Stimulated activated CD4-positive, alpha-beta T cell treated with anti-CD3 and anti-CD28 coated beads, Interleukin-15, amount 100 ng/mL, for 48 hours (primary cell): ENCODE measurements at places on chromosomes 13 and 19.

- no peak for DNase-seq
Measured at GRCh38 chr19:3668331-3669081, 31.8 kb downstream of the PIP5K1C start.

- DNase-seq: peak; percentile 33
Measured at GRCh38 chr19:5974721-5975387, 3.1 kb downstream of the RANBP3 start.

GRCh38 chr13:105247830-105248229 lies 1287.6 kb downstream of the EFNB2 start:
- no peak for DNase-seq

GRCh38 chr13:74479124-74479523 lies 344.9 kb upstream of the KLF12 start:
- no peak for DNase-seq

DNA sequence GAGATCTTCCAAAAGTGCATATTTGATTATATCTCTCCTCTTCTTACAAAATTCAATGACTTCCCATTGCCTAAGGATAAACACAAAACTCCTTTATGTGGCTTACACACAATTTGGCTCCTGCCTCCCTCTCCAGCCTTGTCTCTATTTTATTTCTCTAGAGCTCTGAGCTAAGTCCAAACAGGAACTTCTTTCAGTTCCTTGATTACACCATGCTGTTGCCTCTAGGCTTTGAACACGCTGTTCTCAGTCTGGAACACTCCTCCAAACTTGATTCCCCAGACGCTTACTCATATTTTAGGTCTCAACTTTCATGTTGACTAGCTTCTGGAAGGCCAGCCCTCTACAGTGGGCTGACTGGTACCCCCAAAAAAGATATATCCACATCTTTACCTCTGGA lies 258.5 kb downstream of the COG6 start:
- no peak for DNase-seq

DNA sequence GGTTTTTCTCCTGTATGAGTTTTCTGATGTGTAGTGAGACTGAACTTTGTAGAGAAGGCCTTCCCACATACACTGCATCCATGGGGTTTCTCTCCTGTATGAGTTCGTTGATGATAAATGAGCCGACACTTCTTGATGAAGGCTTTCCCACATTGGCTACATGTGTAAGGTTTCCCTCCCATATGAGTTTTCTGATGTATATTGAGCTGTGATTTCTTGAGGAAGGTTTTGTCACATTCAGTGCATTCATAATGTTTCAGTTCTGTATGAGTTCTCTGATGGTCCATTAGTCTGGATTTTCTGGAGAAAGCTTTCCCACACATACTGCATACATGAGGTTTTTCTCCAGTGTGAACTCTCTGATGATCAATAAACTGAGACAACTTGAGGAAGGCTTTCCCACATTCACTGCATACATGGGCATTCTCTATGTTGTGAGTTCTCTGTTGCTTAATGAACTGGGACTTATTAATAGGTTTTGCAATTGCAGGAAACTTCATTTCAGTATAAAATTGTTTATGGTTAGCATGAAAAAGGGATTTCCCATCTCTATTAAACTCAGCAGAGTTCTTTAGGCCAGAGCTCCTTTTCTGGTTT lies 7.5 kb upstream of the ZNF350 start:
- no peak for DNase-seq

- no peak for DNase-seq
Measured at GRCh38 chr19:38928391-38929001, 2.1 kb downstream of the SARS2 start.

DNA sequence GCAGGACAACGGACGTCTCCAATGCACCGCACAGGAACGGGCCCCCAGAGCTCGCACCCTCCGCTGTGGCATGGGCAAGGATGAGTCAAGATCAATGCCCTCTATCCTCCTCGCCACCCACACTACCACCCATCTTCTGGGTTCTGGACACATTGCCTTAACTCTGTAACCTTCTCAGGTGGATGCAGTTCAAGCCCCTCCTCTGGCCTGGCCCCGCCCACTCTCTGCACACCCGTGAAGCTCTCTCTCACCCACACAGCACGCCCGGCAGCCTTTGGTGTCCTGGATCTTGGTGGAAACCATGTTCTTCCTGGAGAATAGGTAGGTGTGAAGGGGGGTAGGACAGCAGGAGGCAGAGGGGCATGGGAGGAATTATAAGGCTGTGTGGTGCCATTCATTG lies 20.7 kb downstream of the MAP4K1 start:
- DNase-seq: no peak

GRCh38 chr19:30744741-30745475 lies 372.7 kb downstream of the ZNF536 start:
- no peak for DNase-seq

GRCh38 chr13:67515895-67516294 lies 285.8 kb upstream of the PCDH9 start:
- DNase-seq: no peak

DNA sequence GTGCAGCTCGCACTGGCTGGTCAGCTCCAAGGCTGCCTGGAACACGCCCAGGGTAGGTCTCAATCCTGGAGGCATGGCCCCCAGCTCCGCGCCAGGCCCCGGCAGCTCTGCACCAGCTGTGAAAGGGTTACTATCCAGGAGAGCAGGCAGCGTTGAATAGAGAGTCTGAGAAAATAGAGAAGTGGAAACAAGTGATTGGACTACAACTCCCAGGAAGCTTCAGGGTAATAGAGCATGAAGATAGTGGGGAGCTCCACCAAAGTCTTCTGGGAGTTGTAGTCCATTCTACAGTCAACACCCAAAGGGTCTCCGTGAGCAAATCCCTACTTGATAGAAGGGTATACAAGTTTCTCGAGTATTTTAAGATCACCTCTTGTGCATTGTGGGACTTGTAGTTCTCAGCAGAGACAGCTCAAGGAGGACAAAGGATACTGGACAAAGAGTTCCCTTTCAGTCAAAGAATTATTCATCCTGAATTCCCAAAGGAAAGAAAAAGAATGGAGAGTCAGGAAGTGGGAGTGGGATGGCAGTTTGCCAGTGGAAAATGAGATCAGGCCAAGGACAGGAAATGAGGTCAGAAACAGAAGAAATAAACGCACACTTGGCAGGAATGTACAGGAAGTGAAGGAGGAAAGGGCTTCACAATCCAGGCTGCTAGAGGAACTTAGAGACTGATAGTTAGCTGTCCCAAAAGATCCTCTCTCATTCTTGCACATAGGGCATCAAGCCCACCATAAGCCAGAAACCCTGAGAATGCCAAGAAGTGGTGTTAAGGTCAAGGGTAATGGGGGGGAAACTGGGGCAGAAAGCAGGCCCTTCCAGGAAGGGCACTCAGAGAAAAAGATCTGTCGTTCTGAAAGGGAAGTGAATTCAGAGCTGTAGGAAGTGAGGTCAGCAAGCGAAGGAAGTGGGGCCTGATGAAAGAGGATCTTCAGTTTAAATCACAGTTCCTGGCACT lies 5.5 kb upstream of the MAMSTR start:
- no peak for DNase-seq

GRCh38 chr13:84985860-84986259 lies 813.4 kb downstream of the SLITRK6 start:
- no peak for DNase-seq

DNA sequence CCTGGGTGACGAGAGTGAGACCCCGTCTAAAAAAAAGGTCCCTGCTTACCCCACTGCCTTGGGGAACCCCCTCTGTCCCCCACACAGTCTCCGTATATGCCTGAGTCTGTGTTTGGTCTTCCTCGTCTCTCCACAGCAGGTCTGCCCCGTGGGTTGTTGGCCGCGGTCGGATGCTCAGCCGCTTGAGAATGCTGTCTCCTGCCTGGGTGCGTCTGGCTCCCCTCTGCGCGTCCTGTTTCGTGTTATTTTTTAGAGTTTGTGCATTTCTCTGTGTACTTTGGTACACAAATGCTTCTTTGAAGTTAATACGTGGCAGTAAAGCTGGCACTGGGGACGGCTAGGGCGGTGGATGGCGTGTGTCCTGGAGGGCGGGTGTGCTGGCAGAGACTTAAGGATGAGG lies 34.9 kb downstream of the KDM4B start:
- DNase-seq: no peak

DNA sequence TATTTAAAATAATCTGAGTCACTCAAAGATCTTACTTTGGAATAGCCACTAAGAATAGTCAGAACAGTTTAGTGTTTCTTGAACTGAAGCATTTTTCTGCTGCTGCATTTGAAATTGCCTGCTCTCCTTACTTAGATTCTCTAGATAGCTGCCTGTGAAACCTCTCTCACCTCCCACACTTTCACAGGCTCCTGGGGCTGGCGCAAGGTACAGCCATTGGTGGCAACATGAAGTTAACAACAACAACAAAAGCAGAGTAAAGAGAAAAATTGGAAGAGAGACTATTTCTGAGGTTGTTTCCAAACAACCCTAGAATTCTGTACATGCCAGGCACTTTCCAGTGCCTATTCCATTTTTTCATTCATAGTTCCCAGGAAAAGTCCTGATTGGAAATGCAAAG lies 25.3 kb downstream of the SLITRK5 start:
- no peak for DNase-seq

- DNase-seq: no peak
Measured at GRCh38 chr13:91351980-91352379, 4.5 kb downstream of the MIR17HG start.

DNA sequence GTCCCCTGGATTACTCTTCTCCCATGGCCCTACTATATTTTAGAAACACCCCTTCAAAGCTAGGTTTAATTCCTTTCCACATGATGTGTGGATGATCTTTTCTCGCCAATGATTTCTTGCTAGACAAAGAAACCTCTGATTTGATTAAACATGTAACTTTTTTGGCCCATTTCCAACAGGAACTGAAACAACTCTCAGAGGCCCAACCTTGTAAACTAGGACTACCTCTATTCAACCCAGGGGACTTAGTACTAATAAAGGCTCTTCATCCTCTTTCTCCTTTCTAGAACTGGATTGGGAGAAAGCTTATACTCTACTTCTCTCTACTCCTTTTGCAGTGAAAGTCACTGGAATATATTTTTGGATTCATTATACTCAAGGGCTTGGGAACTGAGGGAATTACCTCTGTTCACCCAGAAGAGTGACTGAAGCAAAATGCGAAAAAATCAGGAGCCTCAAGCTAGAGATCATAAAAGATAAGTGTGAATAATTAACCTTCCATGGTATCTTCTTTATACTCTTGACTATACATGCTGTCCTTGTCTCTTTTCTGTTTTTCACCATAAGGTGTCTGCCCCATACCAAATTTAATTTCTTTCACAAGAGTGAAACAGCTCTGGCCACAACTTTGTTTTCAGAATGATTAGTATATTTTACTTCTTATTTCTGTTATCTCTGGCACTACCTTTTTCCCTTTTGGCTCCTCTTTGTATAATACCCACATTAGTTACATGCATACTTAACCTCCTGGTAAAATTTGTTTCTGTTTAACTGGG lies 977.6 kb downstream of the SLITRK5 start:
- DNase-seq: no peak

DNA sequence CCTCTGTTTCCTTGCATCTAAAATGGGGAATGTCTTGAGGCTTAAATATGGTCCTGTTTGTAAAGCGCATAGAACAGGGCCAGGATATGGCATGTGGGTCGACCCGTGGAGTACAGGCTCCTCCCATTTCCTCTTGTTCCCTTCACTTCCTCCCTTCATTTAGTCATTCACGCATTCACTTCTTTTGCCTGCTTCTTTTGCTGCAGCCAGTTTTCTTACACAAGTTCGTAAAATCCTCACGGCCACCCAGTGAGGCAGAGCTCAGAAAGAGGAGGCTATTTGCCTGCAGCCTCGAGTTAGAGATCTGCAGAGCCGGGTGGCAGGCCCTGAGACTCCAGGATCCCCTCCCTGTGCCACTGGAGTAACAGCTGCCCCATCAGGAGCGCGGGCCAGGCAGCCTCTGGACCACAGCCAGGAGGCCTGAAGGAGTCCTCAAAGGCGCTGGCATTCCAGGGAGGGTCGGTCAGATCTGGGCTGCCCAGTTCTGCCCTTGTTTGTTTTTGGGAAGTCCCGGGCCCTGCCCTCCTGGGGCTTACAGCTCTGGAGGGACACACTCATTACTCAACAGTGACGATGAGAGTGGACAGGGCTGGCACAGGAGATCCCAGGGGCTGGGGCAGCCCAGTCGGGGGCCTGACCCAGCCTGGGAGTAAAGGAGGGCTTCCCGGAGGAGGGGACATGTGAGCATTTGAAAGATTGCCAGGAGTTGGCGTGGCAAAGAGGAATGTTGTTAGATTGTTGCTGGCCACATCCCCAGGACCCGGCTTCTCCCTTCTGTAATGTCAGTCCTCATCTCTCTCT lies 4.6 kb downstream of the PPP5C start:
- no peak for DNase-seq

- no peak for DNase-seq
Measured at GRCh38 chr13:91817250-91817649, 418.8 kb downstream of the GPC5 start.

GRCh38 chr19:6249296-6249695 lies 30.5 kb downstream of the MLLT1 start:
- DNase-seq: no peak

GRCh38 chr19:48249502-48250014 lies 6.2 kb downstream of the CARD8 start:
- peak; percentile 74 for DNase-seq

DNA sequence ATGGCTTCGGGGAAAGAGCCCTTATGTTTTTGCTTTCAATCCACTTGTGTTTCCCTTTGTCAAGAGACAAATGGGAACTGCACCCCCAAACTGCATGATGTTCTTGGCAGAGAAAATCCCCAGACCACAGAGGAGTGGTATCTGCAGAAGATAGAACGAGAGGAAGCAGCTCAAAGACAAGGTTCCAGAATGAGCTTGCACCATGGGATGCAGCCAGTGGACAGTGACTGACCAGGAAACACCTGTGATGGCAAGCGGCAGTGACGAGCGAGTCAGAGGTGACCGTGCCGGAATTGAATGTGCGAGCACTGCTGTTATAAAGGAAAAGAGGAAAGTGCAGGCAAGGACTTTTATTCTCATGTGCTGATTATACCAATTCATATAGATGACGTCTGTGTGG lies 46.3 kb downstream of the IRS2 start:
- DNase-seq: no peak

GRCh38 chr19:16327169-16327475 lies 2.5 kb downstream of the KLF2 start:
- DNase-seq: no peak

- DNase-seq: no peak
Measured at GRCh38 chr13:21237081-21237480, 60.6 kb downstream of the MRPL57 start.

DNA sequence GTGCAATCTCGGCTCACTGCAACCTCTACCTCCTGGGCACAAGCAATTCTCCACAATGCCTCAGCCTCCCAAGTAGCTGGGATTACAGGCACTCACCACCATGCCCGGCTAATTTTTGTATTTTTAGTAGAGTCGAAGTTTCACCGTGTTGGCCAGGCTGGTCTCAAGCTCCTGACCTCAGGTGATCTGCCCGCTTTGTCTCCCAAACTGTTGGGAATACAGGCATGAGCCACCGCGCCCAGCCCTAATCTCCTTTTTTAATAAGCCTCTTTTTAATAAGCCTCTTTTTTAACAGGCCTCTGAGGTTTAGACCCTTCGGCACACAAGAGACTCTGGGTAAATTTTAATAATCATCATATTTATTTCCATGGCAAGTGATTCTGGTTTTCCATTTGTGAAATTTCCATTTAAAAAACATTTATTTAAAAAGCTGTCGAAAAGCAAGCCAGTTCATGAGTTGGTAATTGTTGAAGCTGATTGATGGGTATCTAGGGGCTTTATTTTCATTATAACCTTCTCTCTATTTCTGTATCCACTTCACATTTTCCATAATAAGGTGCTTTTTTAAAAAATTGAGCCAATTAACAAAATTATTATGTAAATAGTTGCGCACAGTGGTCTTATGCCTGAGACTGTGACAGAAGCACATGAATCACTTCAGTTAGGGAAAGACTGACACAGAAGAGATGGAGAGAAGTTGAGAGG lies 11.8 kb downstream of the POU2F2 start:
- DNase-seq: no peak
